Dermis lymphatic vessel endothelial cell (primary cell): ENCODE measurements at places on chromosomes 7 and 10. TPM values are rescaled to one million over a fixed set of nuclear protein-coding genes. Genes with fewer than 3 reads are reported as not detected.

The NEUROD6 gene
- total RNA-seq: not detected in 2 replicates

The DIP2C gene
- 7.5 and 13.9 TPM in 2 replicates for total RNA-seq

The KIF20B gene
- 3.0 and 3.7 TPM in 2 replicates for total RNA-seq

The DNAJC12 gene
- 1.3 and 1.5 TPM in 2 replicates for total RNA-seq

The AHR gene
- 112 and 165 TPM in 2 replicates for total RNA-seq

The ASAH2 gene
- 0.60 and 0.65 TPM in 2 replicates for total RNA-seq
